ENCODE measurements at places on chromosomes 3 and 15. TPM values are rescaled to one million over a fixed set of nuclear protein-coding genes. Genes with fewer than 3 reads are reported as not detected.

Gene HES1
- total RNA-seq = 0.81 TPM

Gene SCAANT1
- total RNA-seq = not detected

DNA sequence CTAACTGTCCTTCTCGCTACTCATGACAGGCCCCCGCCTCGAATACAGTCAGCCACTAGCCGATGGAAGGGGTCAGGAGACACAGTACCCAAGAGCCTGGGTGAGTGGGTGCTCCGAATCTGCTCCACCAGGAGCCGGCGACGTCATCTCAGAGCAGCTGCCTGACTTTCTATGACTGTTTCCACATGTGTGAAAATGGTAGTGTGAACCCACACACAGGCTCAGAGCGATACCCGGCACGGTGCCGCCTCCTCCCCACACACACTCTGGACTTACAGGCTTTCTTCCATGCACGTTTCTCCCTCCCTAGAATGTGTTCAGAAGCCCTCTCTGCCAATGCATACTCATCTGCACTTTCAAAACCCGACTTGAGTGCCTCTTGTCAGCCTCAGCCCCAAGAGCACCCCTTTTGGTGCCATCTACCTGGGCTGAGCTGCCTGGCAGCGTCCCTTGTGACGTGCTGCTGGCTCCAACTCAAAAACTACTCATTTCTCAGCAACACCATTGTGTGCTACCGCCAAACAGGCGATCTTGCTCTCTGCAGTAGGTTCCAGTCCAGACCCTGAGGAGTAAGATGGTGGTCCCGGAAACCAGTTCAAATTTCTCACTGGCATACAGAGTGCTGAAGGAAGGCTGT is 29.7 kb downstream of the VGLL4 start:
- DNase-seq = no peak

Gene ECE2
- not detected for total RNA-seq

GRCh38 chr3:114420072-114420471 is 126.2 kb downstream of the TIGIT start:
- DNase-seq = no peak

Gene PDHB
- total RNA-seq = 75.4 TPM

GRCh38 chr15:74172701-74173379 is 670 bp upstream of the ISLR start:
- DNase-seq = peak; percentile 90

DNA sequence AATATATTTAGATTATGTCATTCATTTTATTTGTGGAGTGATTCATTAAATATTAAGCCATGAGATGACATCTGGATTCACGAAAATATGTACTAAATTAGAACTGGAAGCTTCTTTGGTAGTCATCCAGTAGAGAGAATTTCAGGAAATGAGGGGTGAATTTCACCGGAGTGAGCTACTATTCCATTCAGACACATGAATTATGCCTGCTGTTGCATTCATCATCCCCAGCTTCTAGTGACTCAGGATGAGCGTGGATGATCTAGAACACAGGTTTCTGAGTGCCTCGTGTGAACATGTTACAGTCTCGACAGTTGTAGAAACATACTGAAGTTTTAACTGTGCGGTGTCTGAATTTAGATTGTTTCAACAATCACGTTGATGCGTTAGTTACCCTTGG is 42.9 kb upstream of the GABRG3 start:
- no peak for DNase-seq

- DNase-seq = no peak
Observed at GRCh38 chr3:58749948-58750347, 83.4 kb upstream of the FAM3D start.

Gene SOX14
- total RNA-seq = not detected

DNA sequence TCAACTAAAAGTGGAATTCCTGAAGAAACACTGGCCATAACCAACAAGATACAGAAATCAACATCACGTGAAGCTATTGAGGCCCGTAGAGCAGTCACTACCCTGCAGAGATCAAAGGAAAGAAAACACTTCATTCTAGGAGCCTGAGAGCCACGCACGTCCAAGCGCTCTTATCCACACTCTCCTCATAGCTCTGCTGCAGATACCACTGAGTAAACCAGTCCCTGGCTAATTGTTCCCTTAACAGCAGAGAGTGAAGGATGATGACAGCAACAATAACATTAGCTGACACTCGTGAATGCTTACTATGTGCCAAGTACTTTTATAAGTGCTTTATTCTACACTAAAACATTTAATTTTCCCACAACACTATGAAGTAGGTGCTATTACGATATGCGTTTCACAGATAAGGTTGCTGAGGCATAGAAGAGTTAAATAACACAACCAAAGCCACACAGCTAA is 271.0 kb upstream of the GADL1 start:
- peak; percentile 63 for DNase-seq

Gene FOXL2NB
- not detected for total RNA-seq

DNA sequence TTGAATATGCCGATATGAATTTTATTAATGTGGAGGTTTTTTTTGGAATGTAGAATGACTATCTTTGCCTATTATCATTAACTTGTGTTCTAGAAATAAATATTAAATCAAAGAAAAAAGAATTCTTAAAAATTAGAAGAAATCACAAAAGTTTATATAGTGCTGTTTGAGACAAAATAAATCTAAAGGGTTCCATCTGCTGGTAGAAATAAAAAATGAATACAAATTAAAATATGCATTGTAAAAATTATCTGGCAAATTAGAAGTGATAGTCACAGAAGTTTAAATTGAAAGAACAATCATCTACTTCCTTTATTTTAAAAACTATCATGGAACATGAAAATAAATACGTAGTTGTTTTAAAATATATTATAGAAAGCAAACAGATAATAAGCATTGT is 22.7 kb upstream of the ZBTB20 start:
- DNase-seq = peak; percentile 26

Gene USP3
- 45.8 TPM for total RNA-seq

- DNase-seq = no peak
Observed at GRCh38 chr3:31921837-31922236, 59.2 kb downstream of the OSBPL10 start.

GRCh38 chr3:187750513-187751123 is 5.3 kb upstream of the BCL6 start:
- DNase-seq = no peak

GRCh38 chr15:99951511-99951910 is 218.3 kb upstream of the LYSMD4 start:
- DNase-seq = peak; percentile 2

DNA sequence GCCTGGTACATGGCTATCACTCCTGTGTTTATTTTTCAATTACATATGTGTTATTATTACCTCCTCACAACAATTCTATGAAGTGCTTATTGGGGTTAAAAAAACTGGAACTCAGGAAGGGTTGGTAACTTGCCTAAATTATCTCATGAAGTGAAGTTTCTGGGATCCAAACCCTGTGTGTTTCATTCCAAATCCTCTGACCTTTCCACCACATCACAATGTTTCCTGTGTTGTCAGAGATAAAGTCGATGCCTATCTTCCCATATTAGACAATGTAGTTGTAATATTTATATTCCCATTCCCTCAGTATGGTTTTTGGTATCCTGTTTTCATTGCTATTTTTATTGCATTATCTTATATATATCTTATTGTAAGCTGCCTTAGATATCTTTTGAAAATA is 269.1 kb upstream of the CFAP20DC start:
- DNase-seq = peak; percentile 93

Gene GPR27
- 0.25 TPM for total RNA-seq

Gene GXYLT2
- total RNA-seq = 47.8 TPM

- DNase-seq = peak; percentile 95
Observed at GRCh38 chr3:54870423-54870822, 57.4 kb downstream of the LRTM1 start.

- DNase-seq = no peak
Observed at GRCh38 chr15:86653344-86654197, 573.9 kb downstream of the AGBL1 start.

DNA sequence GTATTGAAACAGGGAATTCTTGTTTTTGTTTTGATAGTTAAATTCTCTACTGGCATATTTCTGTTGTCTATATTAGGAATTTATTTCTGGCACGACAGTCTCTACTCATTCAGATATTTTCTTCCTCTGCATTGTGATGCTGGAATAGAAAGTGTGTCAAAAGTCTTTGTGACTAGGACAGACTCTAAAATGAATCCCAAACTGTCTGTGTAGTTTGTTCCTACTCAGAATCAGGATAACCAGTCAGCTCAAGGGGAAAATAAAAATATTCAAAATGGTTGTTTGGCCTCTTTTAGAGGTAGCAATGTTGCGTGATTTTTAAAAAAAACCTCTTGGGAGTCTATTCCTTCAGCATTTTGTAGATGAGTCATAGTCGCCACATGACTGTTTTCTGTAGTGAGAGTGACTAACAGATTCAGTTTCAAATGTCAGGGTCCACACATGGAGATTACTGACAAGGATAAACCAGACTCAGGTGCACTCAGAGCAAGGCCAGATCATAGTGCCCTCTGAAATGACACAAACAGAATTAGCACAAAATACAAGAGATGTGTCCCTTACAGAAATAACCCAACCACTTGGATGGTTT is 13.1 kb downstream of the SLC7A14 start:
- peak; percentile 69 for DNase-seq

GRCh38 chr15:58546066-58546591 is 114.3 kb downstream of the LIPC start:
- no peak for DNase-seq

Data from fibroblast of the aortic adventitia (primary cell).